Fibroblast of pulmonary artery (primary cell): ENCODE measurements at places on chromosomes 13 and 19.
A peak's percentile ranks its signal among the peaks of the same experiment; 100 is the strongest.

GRCh38 chr19:28535352-28535775, 677.6 kb downstream of the UQCRFS1 start:
- DNase-seq: no peak

DNA sequence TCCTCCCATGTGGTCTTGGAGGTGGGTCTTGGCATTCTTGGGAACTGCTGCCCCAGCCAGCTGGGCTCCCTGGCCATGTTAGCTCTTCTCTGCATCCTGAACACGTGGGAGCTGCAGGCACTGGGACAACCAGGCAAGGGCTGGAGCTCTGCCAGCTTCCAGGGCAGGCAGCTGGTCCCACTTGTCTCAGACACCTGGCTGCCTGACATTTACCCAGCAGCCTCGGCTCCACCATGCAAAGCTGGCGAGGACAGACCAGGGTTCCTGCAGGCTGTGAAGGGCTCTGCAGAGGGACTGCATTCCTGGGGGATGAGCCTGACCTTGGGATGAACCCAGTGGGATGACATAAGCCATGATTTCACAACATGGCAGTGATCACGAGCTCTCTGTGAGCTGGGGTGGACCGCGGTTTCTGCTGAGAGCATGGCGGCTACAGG, 99.0 kb upstream of the TSHZ3 start:
- DNase-seq: peak; percentile 93

DNA sequence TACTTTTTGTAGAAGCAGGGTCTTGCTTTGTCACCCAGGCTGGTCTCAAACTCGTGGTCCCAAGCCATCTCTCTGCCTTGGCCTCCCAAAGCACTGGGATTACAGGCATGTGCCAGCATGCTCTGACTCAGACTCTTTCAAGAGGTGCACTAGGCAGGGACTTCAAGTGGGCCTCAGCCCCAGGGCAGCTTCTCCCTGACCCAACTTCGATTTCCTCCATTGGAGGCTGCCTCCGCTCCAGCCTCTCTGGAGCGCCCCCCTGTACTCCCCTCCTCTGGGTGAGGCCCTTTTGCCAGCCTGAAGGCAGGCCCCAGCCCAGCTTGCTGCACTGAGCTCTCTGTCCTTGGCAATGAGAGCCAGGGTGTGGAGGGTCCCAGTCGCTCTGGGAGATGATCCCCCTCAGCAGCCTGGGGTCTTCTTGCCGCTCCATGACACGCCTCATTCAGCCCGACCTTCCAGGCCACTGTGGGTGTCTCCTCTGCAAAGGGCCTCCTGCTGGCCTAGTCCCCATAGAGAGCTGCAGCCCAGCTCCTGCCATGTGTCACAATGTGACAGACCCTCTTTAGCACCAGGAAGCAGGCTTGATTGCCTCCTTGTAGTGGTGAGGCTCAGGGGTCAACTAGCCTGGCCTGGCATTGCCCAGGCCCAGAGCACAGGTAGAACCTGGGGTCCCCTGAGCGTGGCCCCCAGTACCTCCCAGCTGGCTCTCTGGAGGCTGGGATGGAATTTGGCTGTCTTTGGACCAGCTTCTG, 16.4 kb downstream of the CARM1 start:
- DNase-seq: no peak

DNA sequence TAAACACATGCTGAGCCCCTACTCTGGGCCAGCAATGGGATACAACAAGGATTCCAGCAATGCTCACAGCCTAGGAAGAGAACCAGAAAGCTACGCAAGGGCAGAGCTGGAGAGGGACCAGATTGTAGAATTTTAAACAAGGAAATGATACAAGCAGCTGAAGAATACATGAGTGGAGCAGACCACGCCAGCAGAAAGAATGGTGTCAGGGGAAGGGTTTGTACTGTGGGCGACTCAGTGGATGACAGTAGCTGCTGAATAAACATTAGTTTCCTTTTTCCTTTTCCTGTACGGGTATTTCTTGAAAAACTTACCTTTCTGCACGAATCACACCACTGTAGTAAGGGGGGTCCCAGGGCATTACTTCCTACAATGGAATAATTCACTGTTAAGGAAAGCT, 30.7 kb downstream of the MIPEP start:
- no peak for DNase-seq

- peak; percentile 70 for DNase-seq
Observed at GRCh38 chr13:24071423-24072075, 89.0 kb upstream of the SPATA13 start.

- DNase-seq: no peak
Observed at GRCh38 chr19:39183104-39183503, 13.7 kb upstream of the NCCRP1 start.
